ENCODE measurements at places on chromosomes 3 and 15.

- no peak for DNase-seq
These were observed 48.7 kb upstream of the ROBO2 start for GRCh38 chr3:76991165-76991564.

DNA sequence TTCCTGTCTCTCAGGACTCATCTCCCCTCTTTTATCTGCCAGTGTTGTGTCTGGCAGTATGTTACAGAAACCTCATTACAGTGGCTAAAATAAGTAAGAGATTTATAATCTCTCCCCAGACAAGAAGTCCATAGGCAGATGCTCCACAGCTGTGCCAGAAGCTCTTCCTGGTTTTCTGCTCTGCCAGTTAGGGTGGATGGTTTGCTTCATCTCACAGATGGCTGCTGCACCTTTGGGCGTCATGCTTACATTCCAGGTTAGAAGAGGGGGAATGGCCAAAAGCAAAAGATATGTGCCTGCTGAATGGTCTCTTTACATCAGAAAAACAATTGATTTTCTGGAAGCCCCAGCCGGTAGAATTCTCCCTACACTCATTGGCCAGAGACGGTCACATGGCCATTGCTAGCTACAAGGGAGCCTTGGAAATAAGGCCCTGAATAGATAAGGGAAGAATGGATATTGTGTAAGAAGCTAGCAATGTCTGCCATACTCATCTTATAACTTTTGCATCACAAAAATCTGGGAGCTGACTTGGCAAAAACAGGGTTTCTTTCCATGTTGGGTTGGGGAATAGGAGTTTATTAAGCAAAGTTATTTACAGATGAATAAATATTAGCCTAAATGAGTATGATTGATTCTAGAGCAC lies 91.1 kb downstream of the PDCD6IP start:
- no peak for DNase-seq

DNA sequence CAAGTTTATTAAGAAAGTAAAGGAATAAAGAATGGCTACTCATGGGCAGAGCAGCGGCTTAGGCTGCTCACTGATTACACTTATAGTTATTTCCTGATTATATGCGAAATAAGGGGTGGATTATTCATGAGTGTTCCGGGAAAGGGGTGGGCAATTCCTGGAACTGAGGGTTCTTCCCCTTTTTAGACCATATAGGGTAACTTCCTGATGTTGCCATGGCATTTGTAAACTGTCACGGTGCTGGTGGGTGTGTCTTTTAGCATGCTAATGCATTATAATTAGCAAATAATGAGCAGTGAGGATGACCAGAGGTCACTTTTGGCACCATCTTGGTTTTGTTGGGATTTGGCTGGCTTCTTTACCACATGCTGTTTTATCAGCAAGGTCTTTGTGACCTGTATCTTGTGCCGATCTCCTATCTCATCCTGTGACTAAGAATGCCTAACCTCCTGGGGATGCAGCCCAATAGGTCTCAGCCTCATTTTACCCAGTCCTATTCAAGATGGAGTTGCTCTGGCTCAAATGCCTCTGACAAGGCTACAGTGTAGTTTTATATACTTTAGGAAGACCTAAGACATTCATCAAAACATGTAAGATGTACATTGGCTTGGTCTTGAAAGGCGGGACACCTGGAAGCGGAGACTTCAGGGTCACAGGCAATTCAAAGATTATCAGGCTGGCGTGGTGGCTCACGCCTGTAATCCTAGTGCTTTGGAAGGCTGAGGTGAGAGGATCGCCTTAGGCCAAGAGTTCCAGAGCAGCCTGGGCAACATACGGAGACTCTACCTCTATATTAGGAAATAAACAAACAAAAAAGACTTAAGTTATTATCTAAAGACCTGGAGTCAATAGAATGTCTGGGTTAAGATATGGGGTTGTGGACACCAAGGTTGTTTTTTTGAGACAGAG lies 3.2 kb upstream of the BLOC1S6 start:
- DNase-seq, result no peak

DNA sequence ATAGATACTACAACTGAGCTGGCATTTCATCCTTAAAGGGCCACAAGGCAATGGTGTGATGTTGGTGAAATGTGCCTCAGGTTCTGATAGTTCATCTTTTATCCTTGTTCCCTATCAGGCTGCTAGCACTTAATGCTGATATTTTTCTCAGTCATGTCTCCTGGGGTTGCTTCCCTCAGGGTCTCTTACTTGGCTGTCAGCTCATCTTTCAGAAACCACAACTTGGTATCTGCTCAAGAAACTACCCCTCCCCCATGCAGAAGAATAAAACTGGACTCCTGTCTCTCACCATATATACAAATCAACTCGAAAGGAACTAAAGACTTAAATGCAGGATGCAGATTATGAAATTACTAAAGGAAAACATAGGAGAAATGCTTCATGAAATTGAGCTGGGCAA lies 308.1 kb downstream of the CHST2 start:
- no peak for DNase-seq

- DNase-seq, result no peak
These were observed 67.7 kb downstream of the CHRNA7 start for GRCh38 chr15:32098033-32098432.

- DNase-seq, result no peak
These were observed 14.7 kb downstream of the THBS1 start for GRCh38 chr15:39595338-39596221.

DNA sequence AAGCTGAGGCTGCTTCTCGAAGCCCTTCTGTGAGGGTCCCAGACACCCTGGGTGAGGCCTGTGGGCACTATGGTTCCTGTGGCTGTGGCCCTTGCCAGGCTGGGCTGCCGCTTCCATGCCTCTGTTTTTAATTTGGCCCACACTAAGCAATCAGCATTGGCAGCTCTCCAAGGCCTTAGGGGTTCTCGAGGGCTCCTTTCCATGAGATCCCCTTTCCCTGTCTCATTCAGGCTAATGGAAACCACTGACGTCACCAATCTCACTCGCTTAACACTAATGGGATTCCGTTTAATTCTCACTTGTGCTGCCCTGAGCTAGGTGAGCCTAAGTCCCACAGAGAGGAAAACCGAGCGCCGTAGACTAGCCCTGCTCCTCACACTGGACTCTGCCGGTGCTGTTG lies 60.2 kb upstream of the RAB6B start:
- no peak for DNase-seq

- no peak for DNase-seq
These were observed 76.8 kb downstream of the C3orf85 start for GRCh38 chr3:109213321-109213720.

DNA sequence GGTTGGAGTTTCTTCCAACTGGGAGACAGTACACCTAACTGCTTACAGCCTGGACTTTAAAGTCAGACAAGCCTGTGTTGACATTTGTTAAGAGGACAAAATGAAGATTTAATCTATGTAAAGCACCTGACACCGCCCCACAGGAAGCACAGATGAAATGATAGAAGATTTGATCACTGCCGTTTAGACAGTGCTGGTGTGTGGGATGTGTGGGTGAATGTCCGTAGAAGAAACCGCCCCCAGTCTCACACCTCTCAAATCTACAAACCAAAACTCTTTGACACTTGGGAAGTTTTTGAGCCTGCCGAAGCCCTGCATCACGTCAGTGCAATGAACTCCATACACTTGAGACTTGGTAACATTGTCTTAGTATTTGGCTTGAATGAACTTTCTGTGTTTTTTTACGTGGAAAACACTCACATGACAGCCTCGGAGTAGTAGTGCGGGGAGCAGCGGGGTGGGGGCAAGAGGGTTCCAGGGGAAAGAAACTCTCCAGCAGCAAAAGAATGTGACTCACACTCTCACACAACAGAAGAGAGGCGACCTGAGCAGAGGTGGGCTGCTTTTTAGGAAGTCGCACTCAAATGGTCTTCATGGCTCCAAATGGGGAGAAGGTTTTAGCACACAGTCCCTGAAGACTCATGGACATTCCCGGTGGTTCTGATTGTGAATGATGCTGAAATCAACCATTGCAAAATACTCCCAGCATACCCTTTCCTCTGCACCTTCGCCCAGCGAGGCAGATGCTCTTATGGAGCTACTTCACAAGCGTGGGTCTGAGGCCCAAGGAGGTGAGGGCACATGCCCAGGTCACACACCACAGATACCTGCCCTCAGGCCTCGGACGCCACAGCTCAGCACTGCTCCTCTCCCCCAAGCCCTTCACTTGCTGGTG lies 79.2 kb downstream of the SRGAP3 start:
- DNase-seq, result no peak

DNA sequence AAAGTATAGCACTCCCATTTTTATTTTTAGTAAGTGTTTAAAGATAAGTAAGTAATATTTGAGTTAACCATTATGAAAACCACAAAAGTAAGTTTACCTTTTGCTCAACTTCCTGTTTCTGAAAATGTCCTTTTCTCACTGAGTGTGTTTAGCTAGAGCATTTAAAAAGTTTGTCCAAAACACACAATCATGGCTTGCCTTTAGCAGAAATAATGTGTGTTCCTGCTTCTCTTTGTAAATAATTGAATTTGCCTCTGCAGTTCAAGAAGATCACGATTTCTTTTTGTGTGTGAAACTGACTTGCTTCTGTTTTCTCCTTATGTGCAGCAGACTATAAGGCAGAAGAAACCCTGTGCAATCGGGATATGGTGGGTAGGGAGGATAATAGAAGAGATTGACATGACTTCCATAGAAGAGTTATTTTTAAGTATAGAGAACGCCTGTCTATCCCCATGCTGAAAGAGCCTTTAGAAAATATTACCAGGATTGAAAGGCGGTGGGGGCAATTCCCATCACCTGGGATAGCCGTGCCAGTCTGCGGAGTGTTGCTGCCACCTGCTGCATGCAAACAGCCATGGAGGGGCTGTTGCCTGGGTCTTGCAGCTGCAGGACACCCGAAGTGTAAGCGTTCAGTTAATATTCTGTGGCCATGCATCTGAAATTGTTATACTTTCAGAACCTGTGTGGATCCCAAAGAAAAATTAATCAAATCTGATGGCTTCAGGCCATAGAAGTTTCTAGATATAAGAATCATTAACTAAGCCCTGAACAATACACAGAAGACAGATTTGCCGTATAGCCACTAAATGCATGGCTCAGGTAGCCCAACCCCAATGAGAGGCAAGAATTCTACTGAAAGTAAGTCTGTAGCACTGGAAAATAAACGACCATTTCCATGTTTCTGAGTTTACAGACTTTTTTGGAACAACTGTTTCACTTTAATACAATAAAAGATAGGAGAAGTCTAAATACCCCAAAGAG lies 2.4 kb upstream of the CD96 start:
- DNase-seq, result peak; percentile 32

DNA sequence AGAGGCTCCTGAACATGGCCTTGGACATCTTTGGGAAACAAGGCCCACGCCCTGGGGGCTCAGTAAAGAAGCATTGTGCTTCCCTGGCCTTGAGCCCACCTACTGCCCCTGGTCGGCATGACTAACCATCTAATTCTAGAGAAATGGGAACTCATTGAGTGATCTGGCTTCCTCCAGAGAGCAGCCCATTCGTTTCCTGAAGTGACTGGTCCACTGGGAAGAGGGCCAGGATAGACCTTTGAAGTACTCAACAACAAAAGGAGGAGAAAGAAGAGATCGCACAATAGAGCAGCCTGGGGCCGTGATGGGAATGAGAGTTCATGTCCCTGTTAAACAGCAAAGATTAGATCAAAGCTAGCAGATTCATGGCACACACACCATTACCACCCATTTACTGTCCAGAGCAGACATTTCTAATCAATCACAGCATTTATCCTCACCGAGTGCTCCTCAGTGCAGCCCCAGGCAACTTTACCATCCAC lies 514.4 kb upstream of the PROK2 start:
- no peak for DNase-seq

- no peak for DNase-seq
These were observed 258.5 kb downstream of the PDCD6IP start for GRCh38 chr3:34056951-34057390.

- no peak for DNase-seq
These were observed 10.9 kb downstream of the SCG3 start for GRCh38 chr15:51692154-51692553.

DNA sequence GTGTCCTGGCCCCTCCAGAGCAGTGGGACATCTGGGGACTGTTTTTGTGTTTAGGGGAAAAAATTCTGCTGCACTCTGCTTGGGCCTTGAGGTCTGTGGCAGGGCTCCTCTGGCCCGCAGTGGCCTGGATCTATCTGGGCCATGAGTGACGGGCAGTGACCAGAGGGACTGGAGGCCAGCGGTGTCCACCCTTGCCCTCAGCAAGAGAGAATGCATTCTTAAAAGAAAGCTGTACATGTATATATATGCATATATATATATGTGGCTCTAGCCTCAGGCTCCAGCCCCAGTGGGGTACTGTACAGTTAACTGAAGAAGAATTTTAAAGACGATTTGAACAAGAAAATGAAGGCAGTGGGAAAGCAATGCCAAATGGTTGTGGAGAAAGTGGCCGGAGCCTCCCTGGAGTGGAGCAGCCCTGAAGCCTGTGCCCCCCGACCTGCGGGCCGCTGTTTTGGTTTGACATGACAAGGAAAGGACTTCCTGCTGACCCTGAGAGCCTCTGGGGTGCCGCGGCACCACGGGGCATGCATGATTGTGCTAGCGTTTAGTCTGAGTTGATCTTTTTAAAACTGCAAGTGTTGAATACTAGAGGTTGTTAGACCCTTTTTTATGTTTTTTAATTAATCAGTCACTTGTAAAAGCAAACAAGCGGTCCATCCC lies 52.2 kb downstream of the PLXNA1 start:
- DNase-seq, result no peak

DNA sequence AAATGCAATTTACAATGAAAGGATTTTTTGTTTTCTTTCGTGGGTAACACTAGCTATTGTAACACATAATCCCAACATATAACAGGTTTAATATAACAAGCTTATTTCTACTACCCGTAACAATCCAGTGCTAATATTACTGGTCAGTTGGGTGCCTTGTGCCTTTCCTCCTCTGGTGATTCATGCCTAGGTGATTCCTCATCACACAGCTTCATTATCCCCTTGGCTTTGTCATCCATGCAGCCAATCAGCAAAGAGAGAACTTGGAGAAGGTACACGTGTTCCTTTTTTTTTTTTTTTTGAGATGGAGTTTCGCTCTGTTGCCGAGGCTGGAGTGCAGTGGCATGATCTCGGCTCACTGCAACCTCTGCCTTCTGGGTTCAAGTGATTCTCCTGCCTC lies 30.7 kb downstream of the CHST14 start:
- no peak for DNase-seq

- no peak for DNase-seq
These were observed 207.5 kb upstream of the NR2F2 start for GRCh38 chr15:96123028-96123400.

DNA sequence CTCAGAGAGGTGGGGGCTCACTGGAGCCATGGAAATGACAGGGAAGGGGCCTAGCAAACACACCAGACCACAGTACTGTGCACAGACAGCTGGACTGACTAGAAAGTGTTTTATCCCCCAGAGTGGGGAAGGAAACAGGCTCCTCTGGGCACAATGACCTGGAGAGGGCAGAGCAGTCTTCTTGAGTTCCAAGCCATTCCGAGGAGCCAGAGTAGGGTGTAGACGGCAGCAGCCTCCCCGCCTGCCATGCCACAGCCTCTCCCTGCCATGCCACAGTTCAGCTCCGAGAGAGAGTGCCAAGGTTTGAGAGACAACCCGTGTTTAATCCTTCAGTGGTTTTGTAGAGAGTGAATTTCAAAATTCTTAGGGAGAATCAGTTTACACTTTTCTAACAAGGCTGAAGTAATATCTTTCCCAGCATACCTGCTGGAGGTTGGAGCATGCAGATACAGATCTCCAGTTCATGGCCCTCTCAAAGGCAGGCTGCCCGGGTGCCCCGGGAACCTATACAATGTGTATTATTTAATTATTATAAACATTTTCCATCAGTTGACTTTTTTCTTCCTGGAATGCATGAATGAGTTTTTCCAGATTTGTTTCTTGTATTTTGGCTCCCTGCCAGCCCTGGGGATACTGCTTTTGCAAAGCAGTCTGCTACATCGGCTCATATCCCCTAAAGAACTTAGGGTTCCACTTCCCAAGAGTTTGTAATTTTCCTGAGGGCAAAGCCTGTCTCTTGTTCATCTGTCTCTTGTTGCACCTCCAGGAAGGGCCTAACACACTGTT lies 3.2 kb downstream of the PODXL2 start:
- DNase-seq, result no peak

Measured in activated B cell treated with CpG ODN at 0.5 μM for 24 hours (primary cell).